Nucleus accumbens (tissue), 56 donors: ENCODE measurements at places on chromosomes 2 and 18.

DNA sequence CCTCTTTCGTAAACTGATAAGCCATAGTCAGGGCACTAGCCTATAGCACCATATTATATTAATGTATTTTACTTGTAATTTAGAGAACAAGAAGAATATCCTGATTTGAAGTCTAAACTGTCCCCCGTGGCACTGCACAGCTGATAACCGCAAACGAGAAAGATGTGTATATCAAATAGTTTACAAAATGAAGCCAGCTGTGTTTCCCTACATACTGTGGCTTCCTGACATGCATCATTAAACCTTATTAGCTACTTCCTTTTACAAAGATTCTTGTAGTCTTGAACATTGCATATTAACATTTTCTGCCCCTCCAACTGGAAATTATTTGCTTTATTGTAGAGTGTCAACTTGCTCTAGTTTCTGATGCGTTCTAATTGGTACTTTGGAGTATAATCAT, 153.5 kb upstream of the NFATC1 start:
- DNase-seq = no peak

DNA sequence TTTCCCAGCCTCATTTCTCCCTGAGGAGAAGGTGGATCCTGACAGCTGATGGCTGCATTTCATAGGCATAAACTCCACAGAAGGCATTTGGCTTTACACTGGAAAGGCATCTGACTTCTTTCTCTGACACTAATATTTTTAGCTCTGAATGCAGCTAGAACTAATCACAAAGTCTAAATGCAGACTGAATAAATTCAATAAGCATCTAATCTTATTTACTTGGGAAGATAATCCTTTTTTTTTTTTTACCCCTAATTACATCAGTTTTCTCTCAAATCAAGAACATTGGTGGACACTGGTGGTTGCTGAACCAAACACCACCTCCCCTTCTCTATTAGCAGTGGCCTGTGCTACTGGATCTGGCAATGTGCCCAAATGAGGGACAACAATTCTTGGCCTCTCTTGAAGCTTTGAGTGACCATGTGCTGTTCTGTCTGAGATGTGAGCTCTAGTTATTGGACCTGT, 50.9 kb upstream of the CD226 start:
- DNase-seq = no peak

DNA sequence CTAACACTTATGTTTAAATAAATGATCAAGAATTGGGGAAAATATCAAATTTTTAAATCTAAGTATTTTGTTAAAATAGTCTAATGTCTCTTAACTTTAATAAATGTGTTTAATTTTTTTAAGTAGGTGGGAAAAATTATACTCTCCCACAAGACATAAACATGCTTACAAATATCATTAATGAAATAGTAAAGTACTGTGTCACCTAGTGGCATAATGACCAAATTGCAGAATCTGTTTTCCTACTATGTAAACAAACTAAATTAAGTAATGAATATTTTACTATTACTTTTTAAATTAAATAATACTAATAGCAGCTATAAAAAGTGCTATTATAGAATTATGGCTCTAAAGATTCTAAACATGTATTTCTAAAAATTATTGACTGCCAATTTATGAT, 52.0 kb upstream of the CHAC2 start:
- DNase-seq = no peak

DNA sequence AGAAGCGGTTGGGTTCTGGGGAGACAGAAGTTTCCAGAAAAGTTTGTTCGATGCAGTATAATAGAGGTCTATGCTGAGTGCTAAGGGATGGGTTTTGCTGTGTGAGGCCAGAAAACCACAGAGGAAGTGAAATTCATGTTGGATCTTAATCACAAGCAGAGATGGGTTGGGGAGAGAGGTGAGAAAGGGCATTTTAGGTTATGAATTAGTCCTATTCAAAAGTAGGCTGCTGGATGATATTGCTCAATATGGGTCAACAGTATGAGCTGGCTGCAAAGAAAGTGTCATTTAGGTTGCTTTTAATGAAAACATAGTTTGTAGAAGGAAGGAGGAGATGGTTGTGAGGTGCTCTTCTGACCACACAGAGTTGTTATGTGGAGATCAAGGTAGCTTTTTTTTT, 118.8 kb upstream of the LHCGR start:
- DNase-seq = no peak

DNA sequence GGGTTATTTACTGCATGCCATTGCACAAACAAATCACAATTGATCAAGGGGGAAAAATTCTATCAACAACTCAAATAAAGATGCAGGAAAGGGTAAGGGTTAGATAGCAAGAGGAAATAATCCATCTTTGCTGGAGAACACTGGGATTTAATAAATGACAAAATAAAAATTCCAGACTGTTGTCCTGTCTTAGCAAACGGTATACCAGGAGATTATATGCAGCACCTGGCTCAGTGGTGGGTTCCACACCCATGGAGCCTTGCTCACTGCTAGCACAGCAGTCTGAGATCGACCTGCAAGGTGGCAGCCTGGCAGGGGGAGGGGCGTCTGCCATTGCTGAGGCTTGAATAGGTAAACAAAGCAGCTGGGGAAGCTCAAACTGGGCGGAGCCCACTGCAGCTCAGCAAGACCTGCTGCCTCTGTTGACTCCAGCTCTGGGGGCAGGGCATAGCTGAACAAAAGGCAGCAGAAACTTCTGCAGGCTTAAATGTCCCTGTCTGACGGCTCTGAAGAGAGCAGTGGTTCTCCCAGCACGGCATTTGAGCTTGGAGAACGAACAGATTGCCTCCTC, 296.5 kb upstream of the THSD7B start:
- no peak for DNase-seq
